ENCODE measurements at places on chromosomes 16 and 17.

GRCh38 chr17:27417596-27418365 is 38.5 kb upstream of the KSR1 start:
- DNase-seq, result no peak

GRCh38 chr17:75498726-75499213 is 16.6 kb downstream of the CASKIN2 start:
- no peak for DNase-seq

GRCh38 chr17:9205520-9206409 is 184.5 kb downstream of the NTN1 start:
- no peak for DNase-seq

GRCh38 chr17:13403982-13404946 is 197.5 kb downstream of the HS3ST3A1 start:
- no peak for DNase-seq

DNA sequence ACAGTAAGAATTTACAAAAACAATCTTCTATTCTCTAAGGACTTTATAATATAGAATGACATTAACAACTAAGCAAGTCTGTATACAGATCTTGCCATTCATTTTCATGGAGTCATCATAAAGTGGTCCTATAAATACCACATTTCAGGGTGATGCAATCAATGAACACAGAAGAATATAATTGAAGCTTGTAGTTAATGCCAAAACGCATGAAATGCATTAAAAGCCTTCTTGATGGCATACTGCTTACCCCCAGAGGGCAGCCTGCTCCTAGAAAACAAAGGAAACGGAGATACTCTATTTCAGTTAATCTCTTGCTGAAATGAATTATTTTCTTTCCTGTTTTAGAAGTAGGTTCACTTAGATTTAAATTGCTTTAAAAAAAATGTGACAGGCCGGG is 45.2 kb upstream of the STAC2 start:
- DNase-seq, result no peak

- no peak for DNase-seq
Observed at GRCh38 chr17:28908640-28909167, 5.8 kb upstream of the DHRS13 start.

DNA sequence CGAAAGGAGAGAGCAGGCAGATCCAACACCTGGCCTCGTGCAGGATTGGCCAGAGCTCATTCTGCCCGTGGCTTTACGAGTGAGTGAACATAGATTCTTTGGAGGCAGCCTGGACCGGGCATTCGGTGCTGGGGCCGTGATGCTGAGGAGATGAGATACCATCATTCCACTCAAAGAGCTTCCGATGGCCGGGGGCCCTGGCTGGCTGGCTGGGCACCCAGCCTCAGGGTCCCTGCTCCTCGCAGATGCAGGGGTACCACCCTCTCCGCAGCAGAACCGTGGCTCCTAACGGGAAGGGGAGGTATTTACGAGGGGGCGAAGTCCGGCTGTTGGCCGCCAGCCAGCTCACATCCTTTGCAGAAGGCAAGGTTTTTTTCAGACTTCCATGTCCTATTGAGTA is 66.1 kb upstream of the FOXF1 start:
- DNase-seq, result no peak

GRCh38 chr17:65455972-65456343 is 105.5 kb downstream of the AXIN2 start:
- peak; percentile 6 for DNase-seq

DNA sequence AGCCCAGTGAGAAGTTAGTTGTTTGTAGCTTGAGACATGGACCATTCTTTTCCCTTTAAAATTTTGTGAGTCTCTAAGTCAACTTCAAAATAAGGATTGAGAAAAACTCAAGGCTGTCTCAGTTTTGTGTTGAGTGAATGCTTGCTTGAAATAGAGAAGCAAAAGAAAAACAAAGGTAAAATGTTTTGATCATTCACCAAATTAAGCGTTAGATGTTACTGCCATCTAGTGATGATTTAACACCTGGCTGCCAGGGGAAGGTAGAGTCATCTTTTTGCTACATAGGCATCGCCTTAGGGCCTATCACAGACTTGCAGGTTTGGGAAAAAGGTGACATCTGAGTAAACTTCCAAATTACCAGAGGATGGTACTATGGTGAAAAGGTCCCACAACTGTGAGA is 74.4 kb downstream of the PCTP start:
- peak; percentile 7 for DNase-seq

GRCh38 chr17:41190328-41190727 is 641 bp downstream of the KRTAP9-1 start:
- DNase-seq, result no peak

GRCh38 chr16:70746040-70746707 is 54.8 kb downstream of the VAC14 start:
- no peak for DNase-seq

DNA sequence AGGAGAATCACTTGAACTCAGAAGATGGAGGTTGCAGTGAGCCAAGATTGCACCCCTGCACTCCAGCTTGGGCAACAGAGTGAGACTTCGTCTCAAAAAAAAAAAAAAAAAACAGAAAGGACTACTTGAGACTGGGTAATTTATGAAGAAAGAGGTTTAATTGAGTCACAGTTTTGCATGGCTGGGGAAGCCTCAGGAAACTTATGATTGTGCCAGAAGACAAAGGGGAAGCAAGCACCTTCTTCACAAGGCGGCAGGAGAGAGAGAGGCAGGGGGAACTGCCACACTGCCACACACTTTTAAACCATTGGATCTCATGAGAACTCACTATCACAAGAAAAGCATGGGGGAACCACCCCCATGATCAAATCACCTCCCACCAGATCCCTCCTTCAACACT is 9.0 kb upstream of the MILR1 start:
- DNase-seq, result no peak

DNA sequence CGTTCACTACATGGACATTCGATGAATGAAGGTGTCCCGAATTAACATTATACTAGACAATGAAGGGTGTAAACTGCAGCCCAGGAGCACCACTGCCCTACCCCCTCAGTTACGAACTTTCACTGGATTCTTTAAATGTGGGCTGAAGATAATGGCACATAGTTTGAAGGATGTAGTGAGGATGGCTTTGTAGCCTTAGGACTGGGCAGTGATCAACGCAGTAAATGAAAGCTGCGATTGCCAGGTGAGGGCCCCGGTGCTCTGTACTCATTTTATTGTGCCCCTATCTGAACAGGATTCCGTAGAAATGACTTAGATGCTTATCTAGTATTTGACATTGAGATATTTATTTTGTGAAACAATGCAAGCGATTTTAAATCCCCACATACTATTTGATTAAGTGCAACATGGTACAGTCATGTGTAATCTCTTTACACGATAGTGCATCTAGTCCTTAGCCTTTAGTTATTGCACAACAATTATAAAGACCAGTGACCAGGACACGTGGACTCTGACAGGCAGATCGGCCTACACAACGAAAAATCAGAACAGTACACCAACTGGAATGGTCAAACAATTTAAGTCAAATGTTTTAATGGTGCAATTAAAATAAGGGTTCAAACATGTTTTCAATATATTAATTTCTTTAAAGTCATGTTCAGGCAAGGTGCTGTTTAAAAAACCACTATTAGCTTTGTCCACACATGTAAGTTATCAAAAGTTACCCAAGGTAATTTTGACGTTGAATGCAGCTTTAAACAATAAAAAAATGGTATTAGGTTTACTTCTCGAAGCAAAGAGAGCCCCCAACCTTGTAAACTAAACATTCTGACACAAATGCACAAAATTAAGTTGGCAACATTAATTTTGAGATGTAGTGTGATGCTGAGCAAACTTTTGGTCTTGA is 17.4 kb upstream of the ERN1 start:
- peak; percentile 60 for DNase-seq

GRCh38 chr17:83122834-83123233 is 43.4 kb downstream of the METRNL start:
- DNase-seq, result no peak

DNA sequence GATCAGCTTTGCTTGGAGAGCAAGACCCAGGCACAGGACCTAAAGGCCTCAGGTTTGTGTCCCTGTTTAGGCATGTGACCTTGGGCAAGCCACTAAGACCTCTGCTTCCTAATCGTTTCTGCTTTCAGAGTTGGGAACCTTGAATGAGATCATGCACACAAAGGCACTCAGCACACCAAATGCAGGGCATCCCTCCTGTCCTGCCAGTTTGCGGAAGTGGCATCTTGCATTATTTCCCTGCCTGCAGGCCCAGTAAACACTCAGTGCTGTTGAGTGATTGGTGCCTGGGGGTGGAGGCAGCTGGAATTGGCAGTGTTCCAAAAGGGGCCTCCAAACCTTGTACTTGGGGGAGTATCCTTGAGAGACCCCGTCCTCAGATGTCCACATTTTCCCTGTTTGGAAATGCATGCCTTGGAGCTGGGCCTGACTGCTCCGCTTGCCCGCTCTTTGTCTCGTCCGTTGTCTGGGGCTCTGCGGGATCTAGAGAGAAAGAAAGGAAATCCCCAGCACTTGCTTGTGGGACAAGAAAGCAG is 28.7 kb downstream of the MRM1 start:
- DNase-seq, result no peak

DNA sequence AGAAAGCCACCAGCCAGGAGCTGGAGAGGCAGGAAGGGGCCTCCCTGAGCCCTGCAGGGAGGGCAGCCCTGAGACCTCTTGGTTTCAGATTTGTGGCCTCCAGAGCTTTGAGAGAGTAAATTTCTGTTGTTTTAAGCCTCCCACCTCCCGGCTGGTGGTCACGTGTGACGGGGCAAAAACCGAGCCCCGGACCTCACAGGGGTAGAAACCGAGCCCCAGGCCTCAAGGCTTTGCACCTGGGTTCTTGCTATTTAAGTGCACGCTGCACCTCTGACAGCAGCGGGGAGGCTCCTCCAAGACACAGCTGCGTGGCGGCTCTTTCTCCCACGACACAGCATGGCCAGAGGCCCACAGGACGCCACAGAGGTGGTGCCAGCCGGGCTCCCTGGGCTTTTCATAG is 17.4 kb upstream of the ZC3H18 start:
- no peak for DNase-seq

GRCh38 chr16:55001931-55002330 is 71.3 kb downstream of the IRX5 start:
- no peak for DNase-seq

GRCh38 chr16:7313170-7313569 is 19.5 kb upstream of the RBFOX1 start:
- DNase-seq, result no peak

DNA sequence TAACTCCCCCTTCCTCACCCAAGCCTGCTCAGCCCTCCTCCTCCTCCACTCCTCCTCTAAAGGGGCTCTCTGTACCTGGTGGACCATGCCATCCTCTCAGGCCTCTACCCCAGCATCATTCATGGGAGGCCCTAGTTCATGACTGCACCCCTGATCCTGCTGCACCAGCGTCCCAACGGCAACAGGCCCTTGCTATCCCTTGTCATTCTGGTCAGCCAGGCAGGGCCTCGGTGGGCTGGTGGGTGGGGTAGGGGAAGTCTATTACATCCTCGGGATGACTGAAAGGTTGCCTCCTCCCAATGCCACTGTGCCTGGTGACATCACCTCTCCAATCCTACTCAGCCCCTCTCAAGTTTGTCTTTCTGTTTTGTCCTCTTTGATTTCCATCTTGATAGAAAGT is 19.7 kb downstream of the ALOX12B start:
- DNase-seq, result no peak

- DNase-seq, result no peak
Observed at GRCh38 chr16:49345829-49346228, 27.8 kb upstream of the C16orf78 start.

Data from activated CD4-positive, alpha-beta T cell treated with anti-CD3 and anti-CD28 coated beads, Interleukin-2, amount 50 U/mL, for 16 hours (primary cell).